CD8-positive, alpha-beta memory T cell (primary cell): ENCODE measurements at places on chromosomes 2 and 18.

DNA sequence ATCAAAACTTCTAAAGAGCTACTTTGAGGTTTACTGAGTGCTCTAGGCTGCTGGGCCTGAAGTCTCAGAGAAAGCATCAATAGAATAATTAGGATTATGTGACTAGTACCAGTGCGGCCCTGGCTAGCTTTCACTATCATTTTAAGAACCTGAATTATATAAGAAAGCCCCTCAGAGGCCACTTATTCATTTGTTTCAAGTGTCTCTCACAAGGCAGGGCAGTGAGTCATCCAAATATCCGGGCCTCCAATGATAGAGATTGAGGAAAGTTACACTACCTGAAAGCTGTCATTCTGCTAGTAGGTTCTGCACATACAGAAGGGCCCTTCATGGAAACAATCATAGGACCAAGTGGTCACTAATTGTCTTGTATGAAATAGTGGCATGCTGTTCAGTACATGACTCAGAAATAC, 193.1 kb downstream of the L3MBTL4 start:
- DNase-seq, result no peak

DNA sequence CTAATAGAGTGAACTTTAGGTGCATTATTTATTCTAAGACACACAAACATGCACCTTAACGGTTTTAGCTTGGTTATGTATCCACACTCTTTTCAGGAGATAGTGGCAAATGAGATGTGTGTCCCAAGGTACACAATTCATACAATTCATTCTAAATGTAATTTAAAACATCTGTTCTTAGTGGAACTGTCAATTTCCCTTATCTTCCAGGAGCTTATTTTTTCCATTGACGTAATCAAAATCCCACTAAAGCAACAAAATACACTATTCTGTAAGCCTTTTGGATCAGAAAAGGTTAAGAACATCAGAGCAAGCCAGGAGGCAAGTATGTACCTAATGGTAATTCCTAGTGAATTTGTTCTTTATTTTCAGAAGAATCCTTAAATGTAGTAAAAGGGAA, 19.8 kb downstream of the EIF2AK3 start:
- DNase-seq, result no peak

DNA sequence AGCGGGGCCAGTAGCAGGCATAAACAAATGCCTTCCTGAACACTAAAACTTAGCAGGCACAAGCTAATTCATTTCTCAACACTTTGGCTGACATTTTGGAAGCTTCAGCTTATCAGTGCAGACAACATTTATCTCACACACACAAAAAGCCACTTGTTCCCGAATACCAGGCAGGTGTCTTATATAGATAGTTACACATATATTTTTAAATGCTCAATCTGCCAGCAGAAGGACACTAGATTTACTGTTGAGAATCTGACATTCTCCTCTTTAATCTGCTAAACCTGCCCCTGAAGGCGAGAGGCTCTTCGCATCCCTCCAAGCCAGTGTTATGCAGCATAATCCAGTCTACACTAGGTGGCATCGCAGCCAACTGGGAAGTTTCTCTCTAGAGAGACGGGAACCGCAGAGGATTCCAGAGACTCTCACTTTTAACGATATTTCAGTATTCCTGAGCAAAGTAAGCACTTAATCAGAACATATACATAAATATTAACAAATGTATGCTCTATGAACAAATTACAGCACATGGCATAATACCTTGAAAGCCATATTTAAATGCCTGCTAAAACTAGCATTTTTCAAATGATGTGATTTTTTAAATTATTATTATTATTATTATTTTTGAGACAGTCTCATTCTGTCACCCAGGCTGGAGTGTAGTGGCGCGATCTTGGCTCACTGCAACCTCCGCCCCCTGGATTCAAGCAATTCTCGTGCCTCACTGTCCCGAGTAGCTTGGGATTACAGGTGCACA, 90.2 kb upstream of the SCG2 start:
- no peak for DNase-seq

- DNase-seq, result no peak
These were observed 75.6 kb upstream of the ID2 start for GRCh38 chr2:8606226-8606625.

GRCh38 chr2:10478916-10479315, 30.8 kb upstream of the ODC1 start:
- DNase-seq, result no peak

- no peak for DNase-seq
These were observed 236.8 kb downstream of the CAMKMT start for GRCh38 chr2:44598330-44599119.

DNA sequence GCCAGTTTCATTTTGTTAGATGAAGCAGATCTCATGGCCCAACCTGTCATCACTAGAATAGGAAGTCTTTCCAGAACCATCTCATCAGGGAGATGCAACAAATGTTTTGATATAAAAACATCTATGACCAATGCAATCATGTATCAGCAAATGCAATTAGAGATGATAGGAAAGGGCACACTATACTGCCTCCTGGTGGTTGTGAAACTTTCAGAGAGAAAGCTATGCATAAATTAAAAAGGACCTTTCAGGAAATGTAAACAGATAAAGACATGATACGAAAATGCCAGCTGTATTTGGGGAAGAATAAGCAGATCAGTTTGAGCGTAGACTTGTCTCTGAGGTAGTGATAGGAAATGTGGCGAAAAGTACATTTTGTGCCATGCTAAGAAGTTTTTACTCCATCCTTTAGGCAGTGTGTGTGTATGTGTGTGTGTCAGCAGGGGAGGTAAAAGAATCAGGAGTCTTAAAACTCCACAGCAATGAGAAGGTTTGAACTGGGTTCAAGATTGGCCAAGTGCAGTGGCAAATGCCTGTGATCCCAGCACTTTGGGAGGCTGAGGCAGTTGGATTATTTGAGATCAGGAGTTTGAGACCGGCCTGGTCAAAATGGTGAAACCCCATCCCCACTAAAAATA, 479.3 kb downstream of the CPS1 start:
- DNase-seq, result no peak

GRCh38 chr2:54330926-54331835, 75.2 kb upstream of the TSPYL6 start:
- no peak for DNase-seq

DNA sequence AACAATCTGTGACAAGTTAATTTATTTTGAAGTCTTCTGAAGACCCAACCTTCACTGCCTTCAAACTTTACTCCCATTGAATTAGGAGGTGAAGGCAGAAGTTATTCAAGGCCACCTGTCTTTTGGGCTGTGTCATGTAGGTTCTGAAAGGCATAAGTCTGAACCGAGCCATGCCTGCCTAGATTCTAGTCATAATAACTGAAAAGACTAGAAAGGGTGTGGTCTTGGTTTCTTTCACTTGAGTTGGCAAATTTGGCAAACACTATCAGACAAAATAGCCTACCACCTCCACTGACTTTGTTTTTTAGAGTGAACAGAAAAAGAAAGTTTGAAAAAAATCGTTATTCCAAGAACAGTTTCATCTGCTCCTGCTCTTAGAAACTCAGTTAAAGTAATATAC, 38.4 kb downstream of the PPM1B start:
- no peak for DNase-seq

- no peak for DNase-seq
These were observed 16.3 kb downstream of the OTOF start for GRCh38 chr2:26461601-26462023.

DNA sequence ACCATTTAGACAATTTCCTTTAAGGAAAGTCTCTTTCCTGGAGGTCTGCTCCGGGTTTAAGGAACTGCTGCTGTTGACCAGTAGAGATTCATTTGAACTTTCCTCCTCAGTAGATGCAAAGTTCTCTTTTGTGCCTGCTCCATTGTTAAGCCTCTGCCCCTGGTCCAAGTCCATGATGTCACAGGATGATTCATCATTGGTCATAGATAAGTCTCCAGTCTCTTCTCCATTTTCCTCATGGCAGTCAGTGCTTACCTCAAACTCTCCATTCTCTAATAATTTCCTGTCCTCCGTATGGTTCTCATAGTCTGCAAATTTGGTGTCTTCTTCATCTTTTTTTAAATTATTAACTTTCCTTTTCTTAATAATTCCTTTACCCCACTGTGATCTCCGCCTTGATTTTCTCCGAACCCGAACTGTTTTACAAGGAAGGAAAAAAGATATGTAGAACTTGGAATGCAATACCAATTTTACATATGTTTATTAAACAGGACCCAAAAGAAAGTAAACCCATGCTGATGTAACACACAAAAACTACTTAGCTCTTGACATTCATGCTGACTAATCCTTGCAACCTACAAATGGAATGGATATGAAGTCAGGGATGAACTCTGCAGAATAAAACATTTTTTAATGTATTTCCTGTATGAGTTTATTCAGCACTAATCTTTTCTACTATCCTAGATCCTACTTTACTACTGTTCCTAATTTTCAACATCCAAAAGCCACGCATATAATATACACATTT, 169.1 kb downstream of the ATAD2B start:
- no peak for DNase-seq

DNA sequence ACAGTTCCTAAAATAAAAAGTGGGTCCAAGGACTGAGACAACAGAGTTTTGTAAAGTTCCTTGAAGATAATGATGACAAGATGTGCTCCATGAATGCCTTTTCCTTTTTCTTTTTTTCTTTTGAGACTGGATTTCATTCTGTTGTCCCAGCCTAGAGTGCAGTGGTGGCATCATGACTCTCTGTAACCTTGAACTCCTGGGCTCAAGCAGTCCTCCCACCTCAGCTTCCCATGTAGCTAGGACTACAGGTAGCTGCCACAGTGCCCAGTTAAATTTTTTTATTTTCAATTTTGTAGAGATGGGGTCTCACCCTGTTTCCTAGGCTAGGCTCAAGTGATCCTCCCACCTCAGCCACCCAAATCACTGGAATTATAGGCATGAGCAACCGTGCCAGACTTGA, 16.1 kb upstream of the TTC27 start:
- no peak for DNase-seq

- no peak for DNase-seq
These were observed 21.3 kb downstream of the COMMD1 start for GRCh38 chr2:61926531-61927477.

DNA sequence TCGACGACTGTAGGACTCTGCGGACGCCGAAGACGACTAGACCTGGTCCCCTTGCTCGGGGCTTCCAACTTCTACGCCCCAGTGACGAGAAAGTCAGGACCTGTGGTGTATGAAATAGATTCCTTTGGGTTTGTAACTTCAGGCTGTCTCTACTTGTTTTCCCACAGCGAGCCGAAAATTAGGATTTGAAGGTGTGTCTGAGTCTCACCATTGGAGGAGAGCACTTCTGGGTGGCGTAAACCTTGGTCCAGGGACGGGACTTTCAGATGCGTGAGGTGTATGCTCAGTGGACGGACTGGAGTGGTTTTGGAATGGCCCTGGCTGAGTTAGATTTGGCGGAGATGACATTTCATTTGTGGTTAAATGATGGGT, 1.3 kb downstream of the BIRC6 start:
- peak; percentile 17 for DNase-seq

DNA sequence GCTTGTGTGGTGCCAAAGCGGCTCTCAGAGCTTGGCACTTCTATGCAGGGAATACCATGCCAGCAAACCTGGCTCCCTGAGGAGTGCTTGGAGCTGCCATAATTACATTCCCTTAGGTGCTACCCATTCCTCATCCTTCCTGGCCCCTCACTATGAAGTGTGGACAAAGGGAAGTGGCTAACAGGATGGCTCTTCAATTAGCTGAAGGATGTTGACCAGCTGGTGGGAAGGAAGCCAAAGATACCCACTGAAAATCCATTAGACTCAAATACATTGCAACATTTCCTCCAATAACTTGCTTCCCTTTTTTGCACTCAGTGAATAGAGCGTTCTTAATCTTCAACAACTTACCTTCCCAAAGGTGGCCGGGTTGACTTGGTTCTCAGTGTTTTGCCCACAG, 8.5 kb downstream of the RFX8 start:
- no peak for DNase-seq

GRCh38 chr2:43123028-43123427, 103.4 kb downstream of the ZFP36L2 start:
- no peak for DNase-seq

- no peak for DNase-seq
These were observed 50.1 kb downstream of the SPRED2 start for GRCh38 chr2:65382323-65382722.

GRCh38 chr2:107437807-107438206, 388.9 kb upstream of the RGPD4 start:
- no peak for DNase-seq

DNA sequence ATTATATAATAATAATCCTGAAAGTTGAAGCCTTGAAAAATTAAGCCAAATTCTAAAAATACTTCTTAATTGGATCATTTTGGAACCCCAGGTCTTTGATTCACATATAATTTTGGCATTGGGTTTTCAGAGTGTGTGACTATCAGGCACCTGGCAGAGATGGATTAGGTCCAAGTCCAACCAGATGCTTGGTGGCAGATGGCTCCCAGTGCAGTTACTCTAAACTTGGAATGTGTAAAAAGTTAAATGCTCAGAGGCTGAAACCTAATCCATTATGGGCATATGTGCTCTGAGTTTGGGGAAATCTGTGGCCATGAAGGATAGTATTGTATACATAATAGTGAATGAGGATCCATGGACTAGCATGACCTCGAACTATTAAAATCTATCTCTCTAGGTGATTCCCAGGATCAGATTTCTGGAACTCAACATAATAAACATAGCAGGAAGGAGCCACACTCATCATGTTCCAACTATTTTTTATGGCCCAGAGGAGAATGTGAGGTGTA, 333.0 kb downstream of the RPRM start:
- no peak for DNase-seq

- no peak for DNase-seq
These were observed 86.7 kb downstream of the LONRF2 start for GRCh38 chr2:100235581-100235980.

DNA sequence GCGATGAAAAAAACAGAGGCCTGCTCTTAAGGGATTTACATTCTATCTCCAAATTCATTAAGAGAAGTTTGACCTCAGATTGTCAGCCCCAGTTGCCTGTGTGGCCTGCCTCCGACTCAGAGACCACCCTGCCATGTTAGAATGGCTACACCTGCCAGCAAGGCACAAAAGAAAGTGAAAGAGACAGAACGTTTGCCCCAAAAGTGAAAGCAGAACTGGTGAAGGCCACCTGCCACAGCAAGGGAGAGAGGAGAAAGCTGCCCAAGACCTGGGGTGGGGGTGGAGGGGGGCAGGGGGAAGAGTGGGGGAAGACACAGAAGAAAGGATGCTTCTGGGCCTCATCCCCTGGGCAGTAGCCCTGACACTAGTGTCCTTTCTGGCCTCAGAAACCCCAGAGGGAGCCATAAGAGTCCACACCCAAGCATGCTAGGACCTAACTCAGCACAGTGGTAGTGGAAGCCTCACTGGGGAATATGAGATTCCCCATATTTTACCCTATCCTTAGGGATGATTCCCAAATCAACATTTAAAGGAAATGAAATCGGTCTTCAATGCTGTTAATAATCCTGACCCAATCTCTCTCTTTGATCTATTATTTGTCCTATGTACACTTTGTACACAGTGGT, 389.7 kb downstream of the TXNL1 start:
- no peak for DNase-seq

- DNase-seq, result no peak
These were observed 24.0 kb downstream of the SULT1C4 start for GRCh38 chr2:108401800-108402199.

GRCh38 chr2:202014318-202014717, 19.3 kb upstream of the FZD7 start:
- DNase-seq, result no peak
